ENCODE measurements at places on chromosomes 2 and 18.

GRCh38 chr18:73617981-73618380 lies 529.7 kb downstream of the FBXO15 start:
- DNase-seq, result no peak

- peak; percentile 11 for DNase-seq
Observed at GRCh38 chr2:86274918-86275275, 62.5 kb downstream of the REEP1 start.

DNA sequence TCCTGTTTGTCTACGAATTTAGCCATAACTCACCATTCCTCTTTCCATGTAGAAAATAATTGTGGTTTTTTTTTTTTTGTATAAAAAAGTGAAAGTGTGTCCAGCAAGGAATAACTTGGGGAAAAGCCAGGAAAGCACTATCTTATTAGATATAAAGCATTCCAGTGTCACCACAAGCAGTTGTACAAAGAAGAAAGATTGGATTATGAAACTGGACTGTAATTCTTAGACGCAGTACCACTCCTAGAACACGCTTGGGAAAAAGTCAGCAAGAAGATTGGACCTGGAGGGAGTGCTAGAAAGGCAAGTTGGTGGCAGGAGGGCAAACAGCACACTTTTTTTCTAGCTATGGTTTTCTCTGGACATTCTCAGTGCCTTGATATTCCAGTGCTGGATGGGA lies 186.7 kb downstream of the PARD3B start:
- peak; percentile 81 for DNase-seq

DNA sequence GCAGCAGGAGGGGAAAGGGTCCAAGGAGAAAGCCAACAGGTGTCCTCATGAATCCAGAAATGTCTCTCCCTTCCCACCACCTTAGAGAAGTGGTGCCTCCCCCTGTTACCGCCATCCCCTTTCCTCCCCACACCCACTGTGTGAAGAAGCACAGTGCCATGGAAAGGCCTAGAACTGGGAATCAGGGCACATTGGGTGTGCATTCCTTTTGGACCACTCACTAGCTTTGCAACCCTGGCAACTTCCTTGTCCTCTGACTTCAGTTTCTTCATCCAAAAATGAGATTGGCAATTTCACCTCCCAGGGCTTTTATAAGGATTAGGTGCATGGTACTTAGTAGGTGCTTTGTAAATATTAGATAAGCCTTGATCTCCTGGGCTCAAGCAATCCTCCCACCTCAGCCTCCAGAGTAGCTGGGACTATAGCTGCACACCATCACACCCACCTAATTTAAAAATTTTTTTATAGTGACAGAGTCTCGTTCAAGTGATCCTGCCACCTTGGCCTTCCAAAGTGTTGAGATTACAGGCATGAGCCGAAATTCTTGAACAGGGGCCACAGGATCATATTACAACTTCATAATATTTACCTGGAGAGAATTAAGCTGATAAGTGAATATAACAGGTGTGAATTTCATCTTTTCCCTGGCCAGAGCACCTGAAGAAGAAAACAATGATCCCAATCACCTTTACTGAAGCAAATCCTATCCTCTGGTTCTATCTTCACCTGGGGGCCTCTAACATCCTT lies 97.9 kb upstream of the TAF1B start:
- DNase-seq, result no peak

- no peak for DNase-seq
Observed at GRCh38 chr18:63949068-63949737, at the start of gene HMSD. HMSD (plus strand) TSS chr18:63949301; CDS start chr18:63953456, 4,155 bp downstream.

- DNase-seq, result no peak
Observed at GRCh38 chr2:68403199-68403644, 38.1 kb downstream of the PLEK start.

DNA sequence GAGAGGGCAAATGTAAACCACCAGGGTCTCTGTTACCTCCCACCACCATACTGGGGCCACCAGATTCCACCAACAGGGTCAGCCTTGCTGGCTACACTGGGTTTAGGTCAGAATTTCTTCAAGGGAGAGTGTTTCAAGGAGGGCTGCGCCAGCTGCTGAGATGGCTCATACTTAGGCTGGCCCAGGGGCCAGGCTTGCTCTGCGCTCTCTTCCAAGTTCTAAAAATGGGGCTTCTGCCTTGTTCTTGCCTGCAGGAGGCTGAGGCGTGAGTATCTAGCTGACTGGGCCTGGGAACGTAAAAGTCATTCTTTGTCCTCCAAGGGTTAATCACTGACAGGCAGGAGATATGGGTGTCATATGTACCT lies 28.1 kb downstream of the MRPL33 start:
- no peak for DNase-seq

GRCh38 chr2:27194538-27195354 lies 17.1 kb upstream of the ATRAID start:
- DNase-seq, result no peak

- DNase-seq, result no peak
Observed at GRCh38 chr2:69241093-69241492, 145.9 kb downstream of the GFPT1 start.

DNA sequence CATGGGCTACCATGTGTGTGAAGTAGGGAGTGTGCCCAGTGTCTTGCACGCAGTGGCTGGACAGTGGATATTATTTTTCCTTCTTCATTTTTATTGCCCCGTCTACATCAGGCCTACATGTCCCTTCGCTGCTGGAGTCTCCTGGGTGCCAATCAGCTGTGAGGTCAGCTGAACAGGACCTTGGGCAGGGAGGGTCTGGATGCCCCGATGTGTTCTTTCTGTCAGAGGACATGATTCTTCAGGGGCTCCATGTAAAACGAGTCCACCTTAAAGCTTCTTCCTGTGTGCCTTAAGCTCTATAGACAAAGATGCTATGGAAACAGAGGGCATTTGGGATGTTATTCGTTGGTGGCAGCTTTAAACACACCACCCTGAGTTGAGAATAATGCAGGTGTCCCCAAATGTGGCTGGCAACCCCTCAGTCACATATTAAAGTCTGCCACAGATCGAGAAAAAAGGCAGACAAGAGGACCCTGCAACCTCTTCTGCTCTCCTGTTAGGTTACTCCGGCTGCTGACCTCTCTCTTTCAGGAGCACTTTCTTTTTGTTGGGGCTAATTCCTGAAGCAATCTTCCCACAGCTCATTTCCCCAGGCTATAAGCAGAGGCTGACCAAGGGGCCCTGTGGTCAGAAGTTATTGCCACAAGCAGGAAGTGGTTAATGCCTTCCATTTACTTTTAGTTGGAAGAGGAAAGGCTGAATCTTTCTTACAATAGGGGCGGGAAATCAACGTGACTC lies 20.0 kb downstream of the GREB1 start:
- DNase-seq, result peak; percentile 8

GRCh38 chr2:1705557-1706076 lies 38.7 kb downstream of the PXDN start:
- DNase-seq, result no peak

GRCh38 chr2:83055376-83056010 lies 1403.6 kb downstream of the SUCLG1 start:
- DNase-seq, result peak; percentile 91

DNA sequence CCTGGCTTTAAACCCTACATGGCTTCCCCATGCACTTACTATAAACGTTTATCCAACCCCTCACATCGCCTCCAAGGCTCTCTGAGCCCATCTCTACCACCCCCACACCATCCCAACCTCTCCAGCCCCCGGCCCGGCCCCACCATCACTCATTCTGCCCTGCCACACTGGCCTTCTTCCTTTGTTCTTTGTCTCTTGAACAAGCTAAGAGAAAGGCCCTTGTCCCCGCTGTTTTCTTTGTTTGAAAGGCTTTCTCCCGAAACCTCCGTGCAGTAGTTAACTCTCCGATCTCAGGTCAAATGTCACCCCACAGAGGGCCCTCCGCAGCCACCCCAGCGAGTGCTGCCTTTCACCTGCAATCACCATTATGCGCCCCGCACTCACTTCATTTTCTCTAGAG lies 100.4 kb downstream of the AFF3 start:
- DNase-seq, result no peak

- no peak for DNase-seq
Observed at GRCh38 chr2:123693836-123694235, 331.3 kb upstream of the CNTNAP5 start.

DNA sequence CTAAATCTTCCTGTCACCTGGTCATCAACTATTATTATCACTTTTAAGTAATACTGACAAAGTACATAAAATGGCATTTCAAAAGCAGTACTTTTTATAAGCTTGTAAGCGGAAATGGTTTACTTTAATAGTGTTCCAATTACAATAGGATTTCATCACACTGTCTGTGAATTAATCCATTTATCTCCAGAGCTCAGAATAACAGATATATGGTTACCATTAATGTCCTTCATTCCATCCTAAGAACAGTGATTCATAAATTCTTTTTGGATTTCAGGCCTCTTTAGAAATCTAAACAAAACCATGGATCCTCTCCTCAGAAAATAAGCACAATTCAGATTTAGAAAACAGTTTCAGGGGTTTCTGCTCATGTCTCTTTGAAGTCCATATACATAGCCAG lies 68.4 kb downstream of the PID1 start:
- no peak for DNase-seq

DNA sequence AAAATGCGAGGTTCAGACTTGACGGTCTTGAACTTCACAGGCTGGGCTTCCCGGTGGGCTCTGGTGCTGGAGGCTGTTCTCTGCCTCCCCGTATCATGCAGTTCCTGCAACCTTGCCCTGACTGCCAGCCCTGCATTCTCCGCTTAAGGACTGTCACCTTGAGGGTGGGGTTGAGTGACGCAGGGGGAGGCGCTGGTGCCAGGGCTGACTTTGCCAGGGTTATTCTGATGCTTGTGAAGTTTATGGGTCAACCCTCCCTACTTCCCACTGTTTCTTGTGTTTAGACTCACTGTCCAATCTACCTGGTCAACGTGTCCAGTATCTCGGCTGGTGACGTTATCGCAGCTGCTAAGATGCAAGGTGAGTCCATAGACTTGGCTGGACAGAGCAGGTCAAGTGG lies 37.5 kb upstream of the MAPRE3 start:
- no peak for DNase-seq

DNA sequence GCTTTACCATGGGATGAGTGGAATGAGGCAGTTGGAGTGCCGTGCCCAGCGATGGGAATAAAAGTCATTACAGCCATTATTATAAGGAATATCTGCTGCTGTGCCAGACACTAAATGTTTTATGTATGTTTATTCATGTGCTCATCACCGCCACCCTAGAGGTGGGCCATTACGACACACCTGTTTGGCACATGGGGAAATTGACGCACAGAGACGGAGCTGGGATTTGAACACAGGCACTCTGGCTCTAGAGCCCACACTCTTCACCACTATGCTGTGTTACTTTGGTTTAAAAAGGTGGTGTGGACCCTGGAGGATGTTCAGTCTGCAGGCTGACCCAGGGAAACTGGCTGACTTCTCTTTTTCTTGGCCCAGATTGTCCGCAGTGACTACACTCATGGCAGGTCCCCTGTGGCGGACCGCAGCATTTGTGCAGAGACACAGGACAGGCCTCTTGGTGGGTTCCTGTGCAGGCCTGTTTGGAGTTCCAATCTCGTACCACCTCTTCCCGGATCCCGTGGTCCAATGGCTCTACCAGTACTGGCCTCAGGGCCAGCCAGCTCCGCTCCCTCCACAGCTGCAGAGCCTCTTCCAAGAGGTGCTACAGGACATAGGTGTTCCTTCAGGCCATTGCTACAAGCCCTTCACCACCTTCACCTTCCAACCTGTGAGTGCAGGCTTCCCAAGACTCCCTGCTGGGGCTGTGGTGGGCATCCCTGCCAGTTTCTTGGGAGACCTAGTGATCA lies 1.6 kb downstream of the TMEM177 start:
- no peak for DNase-seq

DNA sequence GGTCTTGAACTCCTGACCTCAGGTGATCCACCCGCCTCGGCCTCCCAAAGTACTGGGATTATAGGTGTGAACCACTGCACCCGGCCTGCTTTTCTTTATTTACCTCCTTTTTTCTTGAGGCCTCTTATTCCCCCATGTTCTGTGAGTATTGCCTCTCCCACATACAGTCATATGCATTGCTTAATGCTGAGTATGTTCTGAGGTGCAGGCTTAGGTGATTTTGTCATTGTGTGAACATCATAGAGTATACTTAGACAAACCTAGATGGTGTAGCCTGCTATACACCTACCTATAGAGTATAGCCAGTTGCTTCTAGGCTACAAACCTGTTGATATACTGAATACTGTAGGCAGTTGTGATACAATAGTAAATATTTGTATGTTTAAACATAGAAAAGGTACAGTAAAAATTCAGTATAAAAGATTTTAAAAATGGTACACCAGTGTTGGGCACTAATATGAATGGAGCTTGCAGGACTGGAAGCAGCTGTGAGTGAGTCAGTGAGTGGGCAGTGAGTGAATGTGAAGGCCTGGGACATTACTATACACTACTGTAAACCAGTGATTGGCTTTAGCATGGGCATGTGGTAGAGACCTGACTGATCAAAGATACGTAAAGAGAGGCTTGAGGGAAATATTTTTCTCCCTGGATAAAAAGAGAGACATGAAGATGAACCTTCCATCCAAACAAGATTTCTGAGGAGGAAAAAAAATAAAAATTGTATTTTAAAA lies 17.6 kb downstream of the SLC39A10 start:
- peak; percentile 37 for DNase-seq

- no peak for DNase-seq
Observed at GRCh38 chr18:21184396-21184996, 57.5 kb upstream of the GREB1L start.

DNA sequence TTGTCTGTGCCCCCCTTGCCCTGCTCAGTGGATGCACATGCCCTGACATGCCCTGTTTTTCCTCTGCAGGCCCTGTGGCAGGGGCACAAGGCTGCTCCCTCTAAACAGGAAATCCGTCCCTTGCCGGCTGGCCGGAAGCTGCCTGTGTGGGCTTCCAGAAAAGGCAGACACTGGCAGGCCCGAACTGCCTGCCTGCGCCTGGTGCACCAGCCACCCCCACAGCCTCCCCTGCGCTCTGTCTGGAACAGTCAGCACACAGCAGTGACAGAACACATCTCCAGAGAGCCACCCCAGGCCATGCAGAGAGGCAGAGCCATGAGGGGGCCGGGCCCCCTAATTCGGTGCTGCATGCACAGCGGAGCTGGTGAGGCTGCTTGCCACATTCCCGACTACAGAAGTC lies 33.5 kb downstream of the LOXHD1 start:
- peak; percentile 4 for DNase-seq

- DNase-seq, result no peak
Observed at GRCh38 chr18:48847807-48848486, 102.8 kb downstream of the SMAD7 start.

DNA sequence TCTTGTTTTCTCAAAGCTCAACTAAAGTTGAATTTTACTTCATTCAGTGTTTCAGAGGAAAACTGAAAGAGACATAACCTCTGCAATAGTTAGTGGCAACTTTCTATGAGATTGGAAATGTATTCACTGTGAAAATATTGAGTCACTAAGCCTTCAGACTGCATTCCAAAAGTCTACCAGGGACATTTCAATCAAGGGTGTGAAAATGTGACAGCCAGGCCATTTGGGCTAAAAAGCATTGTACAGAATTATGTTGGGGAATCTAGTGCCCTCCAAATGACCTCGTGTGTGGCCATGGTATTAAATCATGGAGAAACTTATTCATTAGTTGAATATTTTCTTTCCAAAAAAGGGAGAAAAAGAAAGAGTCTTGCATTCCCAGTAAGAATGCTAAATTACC lies 251.9 kb downstream of the GRB14 start:
- DNase-seq, result no peak
